Peyer's patch (tissue), 4 donors: ENCODE measurements at places on chromosomes 3 and 15.

GRCh38 chr15:55741833-55742497, 987 bp downstream of the PRTG start:
- H3K36me3 ChIP-seq: no peaks in the 10 kb centered on the region
- no peak for DNase-seq
- peak overlapping the region; percentile 62 for H3K27ac ChIP-seq
- H3K4me1 ChIP-seq: peaks cover 12% of the 10 kb centered on the region
- no peaks in the 10 kb centered on the region for H3K27me3 ChIP-seq
- H3K4me3 ChIP-seq: peak overlapping the region; percentile 70

DNA sequence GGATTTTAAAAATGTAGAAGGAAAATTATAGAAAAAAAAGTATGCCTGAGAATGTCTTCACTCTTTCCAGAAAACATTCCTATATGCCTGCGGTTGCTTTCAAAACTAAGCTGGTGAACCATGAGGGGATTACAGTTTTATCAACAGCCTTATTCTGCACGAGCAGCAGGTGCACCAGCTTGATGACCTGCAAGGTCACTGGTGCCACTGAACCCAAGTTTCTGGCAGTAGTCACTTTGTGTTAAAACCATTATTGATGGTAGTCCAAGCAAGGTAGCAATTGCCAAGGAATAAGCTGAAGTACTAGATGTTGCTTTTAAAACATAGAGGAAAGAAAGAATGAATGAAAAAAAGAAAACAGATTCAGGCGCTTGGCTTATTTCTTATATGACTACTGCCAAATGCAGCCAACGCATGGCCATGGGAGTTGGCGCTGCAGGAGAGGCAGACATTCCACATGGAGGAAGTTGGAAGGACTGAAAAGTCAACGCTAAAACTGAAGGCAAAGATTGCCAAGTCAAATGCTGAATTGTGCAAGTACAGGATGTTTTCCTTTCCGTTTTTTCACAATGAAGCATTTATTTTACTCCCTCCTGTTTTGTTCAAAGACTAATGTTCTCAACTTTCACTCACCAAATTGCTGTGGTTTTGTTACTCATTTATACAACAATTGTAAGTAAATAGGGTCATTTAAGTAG, 601.4 kb downstream of the CADM2 start:
- H3K27ac ChIP-seq: no peak overlapping the region
- no peak overlapping the region for H3K4me3 ChIP-seq
- DNase-seq: no peak
- no peaks in the 10 kb centered on the region for H3K36me3 ChIP-seq

GRCh38 chr3:128781164-128781563, 55.2 kb downstream of the RAB7A start:
- no peaks in the 10 kb centered on the region for H3K36me3 ChIP-seq
- H3K27ac ChIP-seq: no peak overlapping the region
- no peak overlapping the region for H3K4me3 ChIP-seq
- no peaks in the 10 kb centered on the region for H3K4me1 ChIP-seq
- DNase-seq: no peak

- H3K27me3 ChIP-seq: no peaks in the 10 kb centered on the region
- no peak overlapping the region for H3K27ac ChIP-seq
- no peaks in the 10 kb centered on the region for H3K4me1 ChIP-seq
- no peak overlapping the region for H3K4me3 ChIP-seq
Observed at GRCh38 chr3:160686955-160687535, 10.1 kb downstream of the ARL14 start.

DNA sequence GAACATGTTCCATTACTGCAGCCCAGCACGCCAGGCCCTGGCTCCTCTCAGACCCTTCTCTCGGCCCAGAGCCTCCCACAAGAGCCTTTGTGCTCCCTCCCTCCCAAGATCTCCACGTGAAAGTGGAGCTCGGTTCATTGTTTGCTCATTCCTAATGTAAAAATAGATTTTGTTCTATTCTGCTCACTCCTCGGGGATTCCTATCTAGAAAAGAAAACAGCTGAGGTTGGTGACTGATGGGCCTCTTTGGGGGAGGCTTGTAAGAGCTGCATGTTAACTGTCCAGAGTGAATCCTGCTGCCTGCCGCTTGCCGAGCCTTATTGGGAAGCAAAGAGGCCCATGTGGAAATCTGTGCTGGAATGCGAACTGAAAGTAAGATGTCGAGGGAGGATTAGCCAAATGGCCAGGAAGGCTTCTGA, 267.1 kb downstream of the LRTM1 start:
- H3K4me3 ChIP-seq: no peak overlapping the region
- H3K36me3 ChIP-seq: no peaks in the 10 kb centered on the region
- no peak overlapping the region for H3K27ac ChIP-seq

DNA sequence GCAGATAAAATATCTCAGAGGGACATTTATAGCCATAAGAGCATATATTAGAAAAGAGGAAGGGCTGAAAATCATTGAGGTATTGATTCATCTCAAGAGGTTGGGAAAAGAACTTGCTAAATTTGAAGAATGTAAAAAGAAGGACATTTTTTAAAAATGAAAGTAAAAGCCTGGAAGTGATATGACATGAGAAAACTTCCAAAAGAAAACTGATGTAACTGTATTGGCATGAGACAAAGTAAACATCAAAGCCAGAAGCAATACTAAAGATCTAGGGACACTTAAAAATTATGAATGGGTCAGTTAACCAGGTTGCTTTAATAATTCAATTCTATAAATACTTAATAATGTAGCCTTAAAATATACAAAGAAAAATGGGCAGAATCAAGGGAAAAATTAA, 31.9 kb downstream of the CEP63 start:
- no peaks in the 10 kb centered on the region for H3K27me3 ChIP-seq
- H3K4me1 ChIP-seq: no peaks in the 10 kb centered on the region
- DNase-seq: no peak
- no peak overlapping the region for H3K27ac ChIP-seq
- no peak overlapping the region for H3K4me3 ChIP-seq
